Psoas muscle (tissue), 8 donors: ENCODE measurements at places on chromosomes 2 and 18. TPM values are rescaled to one million over a fixed set of nuclear protein-coding genes. Genes with fewer than 3 reads are reported as not detected.
A peak's percentile ranks its signal among the peaks of the same experiment; 100 is the strongest.

The FOXD4L1 gene
- polyA plus RNA-seq: 0.14 TPM

The UGT1A5 gene
- not detected for polyA plus RNA-seq

The LBX2 gene
- polyA plus RNA-seq: 0.68 TPM

The CNDP1 gene
- polyA plus RNA-seq: not detected

The PIEZO2 gene
- 0.03 TPM for polyA plus RNA-seq

The RANBP2 gene
- polyA plus RNA-seq: 13.0 TPM

The ANKRD30B gene
- 0.10 TPM for polyA plus RNA-seq

The CYRIA gene
- 3.8 TPM for polyA plus RNA-seq

- no peak overlapping the region for H3K27ac ChIP-seq
- DNase-seq: no peak
- H3K27me3 ChIP-seq: no peaks in the 10 kb centered on the region
- H3K4me3 ChIP-seq: no peak overlapping the region
- no peaks in the 10 kb centered on the region for H3K4me1 ChIP-seq
These were observed 1.7 kb downstream of the IL1RL1 start for GRCh38 chr2:102313025-102313424.

- H3K27me3 ChIP-seq: no peaks in the 10 kb centered on the region
- no peak overlapping the region for H3K27ac ChIP-seq
- DNase-seq: no peak
- H3K4me3 ChIP-seq: no peak overlapping the region
- H3K4me1 ChIP-seq: no peaks in the 10 kb centered on the region
These were observed 51.1 kb downstream of the DSC3 start for GRCh38 chr18:30991397-30991796.

DNA sequence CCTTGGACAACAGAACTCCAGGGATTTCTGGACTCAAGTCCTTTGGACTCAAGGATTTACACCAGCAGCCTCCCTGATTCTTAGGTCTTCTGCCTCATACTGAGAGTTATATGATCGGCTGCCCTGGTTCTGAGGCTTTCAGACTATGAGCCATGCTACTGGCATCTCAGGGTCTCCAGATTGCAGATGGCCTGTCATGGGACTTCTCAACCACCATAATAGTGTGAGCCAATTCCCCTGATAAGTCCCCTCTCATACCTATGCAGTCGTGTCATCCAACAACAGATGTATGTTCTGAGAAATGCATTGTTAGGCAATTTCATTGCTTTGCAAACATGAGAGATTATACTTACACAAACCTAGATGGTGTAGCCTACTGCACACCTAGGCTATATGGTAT is 61.4 kb upstream of the MSTN start:
- DNase-seq: no peak
- no peaks in the 10 kb centered on the region for H3K27me3 ChIP-seq
- no peak overlapping the region for H3K4me3 ChIP-seq
- no peak overlapping the region for H3K27ac ChIP-seq
- no peaks in the 10 kb centered on the region for H3K36me3 ChIP-seq

DNA sequence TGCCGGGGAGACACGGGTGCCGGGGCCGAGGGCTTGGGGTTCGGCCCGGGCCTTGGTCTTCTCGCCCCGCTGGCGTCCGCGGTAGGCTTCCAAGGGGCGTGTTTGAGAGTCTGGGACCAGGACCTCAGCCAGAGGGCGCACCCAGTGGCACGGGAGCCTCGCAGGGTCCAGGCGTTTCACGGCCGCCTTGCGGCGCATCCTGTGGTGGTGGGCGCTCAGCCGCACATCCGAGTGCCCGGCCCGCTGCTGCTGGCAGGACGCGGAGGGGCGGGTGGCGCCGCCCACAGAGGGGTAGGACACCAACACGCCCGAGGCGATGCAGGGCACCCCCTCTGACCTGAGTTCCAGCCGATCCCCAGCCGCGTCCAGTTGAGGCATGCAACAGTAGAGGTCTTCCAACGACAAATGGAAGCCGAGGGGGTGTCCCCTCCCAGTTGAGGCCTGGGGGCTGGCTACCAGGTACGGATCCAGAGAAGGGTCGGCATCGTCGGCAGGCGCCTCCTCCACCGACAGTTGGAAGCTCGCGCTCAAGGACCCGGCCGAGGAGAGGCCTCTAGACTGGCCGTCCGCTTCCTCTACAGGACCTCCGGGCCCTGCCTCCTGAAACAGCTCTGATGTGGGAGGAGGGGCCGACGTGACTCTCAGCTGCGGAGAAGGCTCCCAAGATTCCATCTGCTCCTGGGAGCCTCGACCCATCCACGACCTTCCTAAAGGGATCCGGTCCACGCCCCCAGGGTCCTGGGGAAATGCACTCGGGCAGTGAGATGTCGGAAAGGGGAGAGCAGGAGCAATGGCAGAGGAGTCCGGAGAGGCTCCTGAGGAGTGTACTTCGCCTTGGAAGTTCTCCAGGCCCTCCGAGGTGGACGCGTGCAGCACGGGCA is 6.3 kb downstream of the C2orf81 start:
- H3K4me1 ChIP-seq: no peaks in the 10 kb centered on the region
- peak overlapping the region; percentile 62 for H3K4me3 ChIP-seq
- H3K27ac ChIP-seq: no peak overlapping the region
- DNase-seq: peak; percentile 78

DNA sequence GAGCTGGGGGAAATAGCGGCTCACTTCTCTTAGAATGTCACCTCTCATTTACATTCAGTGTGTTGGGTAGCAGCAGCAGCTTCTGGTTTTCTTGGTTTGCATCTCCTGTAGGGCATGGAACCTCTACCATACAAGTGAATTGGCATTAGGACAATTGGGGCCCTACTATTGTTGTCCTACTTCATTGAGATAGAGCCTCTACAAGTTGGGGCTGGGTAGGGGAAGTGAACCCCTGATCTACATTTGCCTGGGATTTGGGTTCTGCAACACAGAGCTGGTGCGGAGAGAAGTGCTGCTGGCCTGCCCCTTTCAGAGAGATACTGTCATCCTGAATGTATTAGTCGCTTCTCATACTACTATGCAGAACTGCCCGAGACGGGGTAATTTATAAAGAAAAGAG is 391.6 kb upstream of the HS6ST1 start:
- H3K4me1 ChIP-seq: no peaks in the 10 kb centered on the region
- DNase-seq: no peak
- no peaks in the 10 kb centered on the region for H3K27me3 ChIP-seq
- no peak overlapping the region for H3K4me3 ChIP-seq

DNA sequence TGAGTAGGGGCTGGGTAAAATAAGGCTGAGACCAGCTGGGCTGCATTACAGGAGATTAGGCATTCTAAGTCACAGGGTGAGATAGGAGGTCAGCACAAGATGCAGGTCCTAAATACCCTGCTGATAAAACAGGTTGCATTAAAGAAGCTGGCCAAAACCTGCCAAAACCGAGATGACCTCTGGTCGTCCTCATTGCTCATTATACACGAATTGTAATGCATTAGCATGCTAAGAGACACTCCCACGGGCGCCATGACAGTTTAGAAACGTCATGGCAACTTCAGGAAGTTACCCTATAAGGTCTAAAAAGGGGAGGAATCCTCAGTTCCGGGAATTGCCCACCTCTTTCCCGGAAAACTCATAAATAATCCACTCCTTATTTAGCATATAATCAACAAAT is 132.2 kb downstream of the ARL4C start:
- H3K27me3 ChIP-seq: no peaks in the 10 kb centered on the region
- no peaks in the 10 kb centered on the region for H3K36me3 ChIP-seq
- H3K4me1 ChIP-seq: no peaks in the 10 kb centered on the region
